ENCODE measurements at places on chromosomes 16 and 17. TPM values are rescaled to one million over a fixed set of nuclear protein-coding genes. Genes with fewer than 3 reads are reported as not detected.

DNA sequence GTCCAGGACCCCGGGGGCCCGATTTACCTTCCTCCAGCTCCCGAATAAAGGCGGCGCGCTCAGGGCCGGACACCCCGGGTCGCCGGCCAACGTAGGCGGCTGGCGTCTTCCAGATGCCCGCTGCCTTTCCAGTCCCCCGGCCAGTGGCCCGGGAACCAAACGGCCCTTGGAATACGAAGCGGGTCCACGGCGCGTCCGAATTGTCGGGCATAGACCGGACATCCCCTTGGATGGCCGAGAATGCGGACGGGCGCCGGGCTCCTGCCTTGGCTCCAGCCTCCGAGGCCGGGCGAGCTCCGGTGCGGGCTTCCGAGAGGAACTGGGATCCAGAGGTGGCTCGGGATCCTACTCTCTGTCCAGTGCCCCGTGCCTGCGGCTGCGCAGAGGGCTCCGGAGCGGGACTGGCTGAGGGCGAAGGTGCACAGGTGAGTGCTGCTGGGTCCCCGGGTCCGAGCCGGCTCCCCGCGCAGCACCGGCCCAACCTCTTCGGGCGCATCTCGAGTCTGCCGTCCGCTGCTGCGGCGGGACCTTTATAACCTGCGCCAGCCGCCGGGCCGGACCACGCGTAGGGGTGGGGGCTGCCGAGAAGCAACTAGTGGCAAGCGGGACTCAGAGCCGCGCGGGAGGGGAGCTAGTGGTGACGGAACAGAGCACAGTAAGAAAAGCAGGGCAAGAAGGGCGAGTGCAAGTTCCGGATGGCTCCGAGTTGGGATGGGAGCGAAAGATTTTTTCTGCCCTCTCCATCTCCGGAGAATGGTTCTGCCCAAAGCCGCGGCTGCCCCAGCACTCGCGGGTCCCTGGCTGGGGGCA is at the start of gene HAP1:
Gene HAP1, minus strand, starts transcription at position 505 of the 810 bp plus-strand sequence. Its CDS starts 9 bp downstream, at position 496.
- no peak within 1 kb of the TSS for H3K4me3 ChIP-seq
- no peak within 1 kb of the TSS for H3K27ac ChIP-seq
- DNase-seq, result peak; percentile 47
- H3K4me1 ChIP-seq, result peaks cover 33% of the 10 kb centered on the region

- peak overlapping the region; percentile 44 for H3K4me3 ChIP-seq
- peaks cover 14% of the 10 kb centered on the region for H3K4me1 ChIP-seq
- H3K36me3 ChIP-seq, result no peaks in the 10 kb centered on the region
- DNase-seq, result peak; percentile 42
Measured at GRCh38 chr16:79599837-79600637, 500 bp downstream of the MAF start.

- H3K4me1 ChIP-seq, result peaks cover 57% of the 10 kb centered on the region
- H3K27me3 ChIP-seq, result no peaks in the 10 kb centered on the region
- H3K27ac ChIP-seq, result peak overlapping the region; percentile 82
- no peaks in the 10 kb centered on the region for H3K36me3 ChIP-seq
Measured at GRCh38 chr17:27459433-27459832, 3.2 kb downstream of the KSR1 start.

The TPSD1 gene
- not detected for total RNA-seq

DNA sequence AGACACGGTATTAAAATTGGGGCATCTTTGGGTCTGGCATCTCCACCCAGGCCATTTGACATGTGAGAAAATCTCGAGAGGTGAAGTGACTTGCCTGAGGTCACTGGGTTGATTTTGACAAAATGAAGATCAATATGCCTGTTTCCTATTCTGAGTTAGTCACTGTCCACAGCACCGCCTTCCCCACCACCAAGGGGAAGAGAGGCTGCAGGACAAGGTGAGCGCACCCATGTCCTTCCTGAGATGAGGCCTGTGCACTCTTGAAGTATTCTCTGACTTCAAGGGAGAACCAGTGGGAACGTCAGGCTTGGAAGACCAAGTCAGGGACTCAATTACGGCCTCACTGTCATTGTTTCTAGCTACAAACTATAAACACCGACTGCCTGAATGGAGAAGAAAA is 49.9 kb upstream of the WSB1 start:
- H3K4me3 ChIP-seq, result no peak overlapping the region
- no peak for DNase-seq
- H3K27me3 ChIP-seq, result no peaks in the 10 kb centered on the region
- no peaks in the 10 kb centered on the region for H3K36me3 ChIP-seq
- H3K27ac ChIP-seq, result peak overlapping the region; percentile 67
- peaks cover 35% of the 10 kb centered on the region for H3K4me1 ChIP-seq

- no peak overlapping the region for H3K4me3 ChIP-seq
- DNase-seq, result no peak
- H3K27ac ChIP-seq, result no peak overlapping the region
Measured at GRCh38 chr16:50901062-50901461, 159.2 kb downstream of the CYLD start.

DNA sequence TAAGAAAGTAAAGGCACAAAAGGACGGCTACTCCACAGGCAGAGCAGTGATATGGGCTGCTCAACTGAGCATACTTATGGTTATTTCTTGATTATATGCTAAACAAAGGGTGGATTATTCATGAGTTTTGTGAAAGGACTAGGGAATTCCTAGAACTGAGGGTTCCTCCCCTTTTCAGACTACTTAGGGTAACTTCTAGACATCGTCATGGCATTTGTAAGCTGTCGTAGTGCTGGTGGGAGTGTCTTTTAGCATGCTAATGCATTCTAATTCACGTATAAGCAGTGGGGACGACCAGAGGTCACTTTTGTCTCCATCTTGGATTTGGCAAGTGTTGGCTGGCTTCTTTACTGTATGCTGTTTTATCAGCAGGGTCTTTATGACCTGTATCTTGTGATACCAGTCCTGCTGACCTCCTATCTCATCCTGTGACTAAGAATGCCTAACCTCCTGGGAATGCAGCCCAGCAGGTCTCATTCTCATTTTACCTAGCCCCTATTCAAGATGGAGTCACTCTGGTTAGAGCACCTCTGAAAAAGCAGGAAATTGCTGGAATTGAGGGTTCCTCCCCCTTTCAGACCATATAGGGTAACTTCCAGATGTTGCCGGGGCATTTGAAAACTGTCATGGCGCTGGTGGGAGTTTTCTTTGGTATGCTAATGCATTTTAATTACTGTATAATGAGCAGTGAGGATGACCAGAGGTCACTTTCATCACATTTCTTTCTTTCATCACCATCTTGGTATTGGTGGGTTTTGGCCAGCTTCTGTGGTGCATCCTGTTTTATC is 388.5 kb downstream of the XYLT1 start:
- no peaks in the 10 kb centered on the region for H3K4me1 ChIP-seq
- no peak overlapping the region for H3K4me3 ChIP-seq
- no peak overlapping the region for H3K27ac ChIP-seq

Measured in body of pancreas (tissue), 4 donors.